ENCODE measurements at places on chromosomes 3 and 15.

DNA sequence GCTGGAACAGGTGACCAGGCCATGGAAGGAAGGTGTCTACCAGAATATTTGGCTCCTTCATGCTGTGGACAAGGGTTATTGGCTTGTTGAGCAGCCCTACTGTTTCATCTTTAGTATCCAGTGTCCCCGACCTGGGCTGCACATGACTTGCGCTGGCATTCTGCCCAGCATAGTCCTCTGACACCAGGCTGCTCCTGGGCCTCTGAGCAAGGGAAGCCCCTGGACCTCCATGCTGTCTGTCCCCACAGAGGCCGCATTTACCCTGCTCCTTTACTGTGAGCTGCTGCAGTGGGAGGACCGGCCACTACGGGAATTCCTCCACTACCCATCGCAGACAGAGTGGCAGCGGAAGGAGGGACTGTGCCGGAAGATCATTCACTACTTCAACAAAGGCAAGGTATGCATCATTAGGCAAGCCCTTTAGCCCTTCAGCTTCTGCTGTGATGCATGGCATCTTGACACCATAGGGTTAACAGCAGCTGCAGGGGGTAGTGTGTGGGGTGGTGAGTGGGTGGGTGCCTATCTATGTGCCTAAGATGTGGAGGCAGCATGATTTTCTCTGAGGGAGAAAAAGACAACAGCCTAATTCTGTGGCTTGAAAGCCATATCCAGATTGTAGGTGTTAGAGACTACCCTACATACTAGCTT lies 44.0 kb upstream of the MANF start:
- no peak for DNase-seq

DNA sequence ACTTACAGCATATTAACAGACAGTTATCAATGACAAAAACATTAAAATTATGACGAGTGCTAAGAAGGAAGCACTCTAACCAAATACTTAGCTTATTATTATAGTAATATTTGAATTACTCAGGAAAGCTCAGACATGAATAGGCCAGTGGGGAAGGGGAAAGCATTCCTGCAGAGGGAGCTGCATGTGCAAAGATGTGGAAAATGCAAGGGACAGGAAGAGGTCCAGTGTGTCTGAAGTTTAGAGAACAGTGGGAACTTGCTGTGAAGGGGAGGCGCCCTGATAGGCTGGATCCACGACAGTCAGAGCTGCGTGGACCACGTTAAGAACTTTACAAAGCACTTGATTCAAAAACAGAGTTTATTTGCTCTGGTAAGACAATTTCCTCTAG lies 1.2 kb upstream of the SPICE1 start:
- DNase-seq: no peak

- DNase-seq: no peak
These were observed 106.4 kb upstream of the SLC2A2 start for GRCh38 chr3:171132873-171133272.

GRCh38 chr3:36991923-36992805 lies 767 bp downstream of the EPM2AIP1 start:
- DNase-seq: no peak

GRCh38 chr15:43214169-43214568 lies 6.6 kb downstream of the EPB42 start:
- no peak for DNase-seq

- DNase-seq: peak; percentile 42
These were observed 21.8 kb upstream of the KLF13 start for GRCh38 chr15:31304751-31305365.

DNA sequence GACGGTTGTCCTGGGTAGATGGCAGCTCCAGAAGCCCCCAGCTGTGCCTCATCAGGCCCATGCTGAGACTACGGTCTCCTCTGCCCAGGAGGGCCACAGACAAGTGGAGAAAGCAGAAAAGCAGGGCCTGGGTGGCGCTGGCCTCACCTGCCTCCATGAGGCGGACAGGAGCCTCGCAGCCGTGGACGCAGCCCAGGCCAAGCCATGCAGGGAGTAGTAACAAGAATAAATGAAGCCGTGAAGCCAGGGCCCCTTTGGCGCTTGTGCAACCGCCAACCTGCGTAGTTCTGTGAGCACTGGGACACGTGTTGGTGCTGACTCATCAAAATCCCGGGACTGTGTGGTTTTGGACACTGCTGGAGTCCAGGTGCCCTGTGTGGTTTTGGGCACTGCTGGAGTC lies 12.3 kb upstream of the MUC4 start:
- no peak for DNase-seq

- DNase-seq: peak; percentile 10
These were observed 304.4 kb downstream of the BCHE start for GRCh38 chr3:165532851-165533250.

DNA sequence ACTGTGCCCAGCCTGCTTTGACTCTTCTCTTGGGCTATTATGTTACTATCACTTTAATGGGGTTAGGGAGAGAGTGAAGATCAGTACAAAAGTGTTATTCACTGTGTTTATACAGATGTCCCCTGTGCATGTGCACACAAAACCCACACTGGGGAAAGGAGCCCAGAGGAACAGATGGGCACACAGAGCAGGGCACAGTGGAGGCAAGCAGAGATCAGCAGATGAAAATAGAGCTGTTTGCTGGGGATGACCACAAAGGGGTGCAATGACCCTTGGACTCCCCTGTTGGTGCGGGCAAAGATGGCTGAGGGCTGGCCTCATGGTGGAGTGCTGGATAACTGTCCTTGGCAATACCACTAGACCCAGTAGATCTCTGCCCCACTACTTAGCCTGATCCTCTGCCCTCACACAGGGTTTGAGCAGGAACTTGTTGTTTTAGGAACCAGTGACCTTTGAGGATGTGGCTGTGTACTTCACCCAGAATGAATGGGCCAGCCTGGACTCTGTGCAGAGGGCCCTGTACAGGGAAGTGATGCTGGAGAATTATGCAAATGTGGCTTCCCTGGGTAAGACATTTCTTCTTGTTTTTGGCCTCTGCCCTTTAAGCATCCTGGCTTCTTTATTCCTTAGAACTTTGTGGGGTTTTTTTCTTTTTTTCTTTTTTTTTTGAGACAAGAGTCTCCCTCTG lies 5.3 kb downstream of the ZNF620 start:
- DNase-seq: no peak

DNA sequence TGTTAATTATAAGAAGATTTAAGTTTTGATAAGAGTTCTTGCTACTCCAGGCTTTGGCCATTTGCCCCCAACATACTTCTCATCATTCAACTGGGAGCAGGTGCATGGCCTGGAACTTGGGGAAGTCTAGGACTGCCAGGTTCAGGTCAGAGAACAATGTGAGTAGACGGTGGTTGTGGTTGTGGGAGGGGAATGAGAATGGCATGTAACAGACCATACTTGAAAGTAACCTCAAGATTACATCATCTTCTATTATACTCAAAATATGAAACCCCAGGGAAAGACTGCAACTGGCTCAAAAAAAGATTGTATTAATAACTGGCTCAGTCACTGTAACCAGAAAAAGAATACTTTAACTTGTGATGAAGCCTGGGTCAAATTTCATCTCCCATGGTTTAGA lies 364.9 kb upstream of the DPPA4 start:
- DNase-seq: no peak

GRCh38 chr15:41903782-41904181 lies 9.9 kb upstream of the SPTBN5 start:
- DNase-seq: peak; percentile 44

DNA sequence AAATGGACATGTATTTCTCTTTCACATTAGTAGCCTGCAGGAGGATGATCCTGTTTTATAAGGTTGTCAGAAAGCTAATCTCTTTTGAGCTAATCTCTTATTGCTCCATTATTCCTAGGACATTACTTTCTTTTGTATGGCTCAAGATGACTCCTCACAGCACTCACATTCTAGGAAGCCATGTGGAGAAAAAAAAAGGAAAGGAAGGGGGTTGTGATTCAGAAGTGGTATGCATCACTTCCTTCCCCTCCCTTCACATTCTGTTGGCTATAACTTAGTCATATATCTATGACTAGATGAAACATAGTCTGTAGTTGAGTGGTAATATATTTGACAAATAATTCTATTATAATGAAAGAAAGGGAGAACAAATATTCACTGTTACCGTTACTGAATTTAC lies 168.8 kb upstream of the TTC14 start:
- DNase-seq: no peak

- peak; percentile 68 for DNase-seq
These were observed 25.6 kb downstream of the SEC22C start for GRCh38 chr3:42556089-42556632.

DNA sequence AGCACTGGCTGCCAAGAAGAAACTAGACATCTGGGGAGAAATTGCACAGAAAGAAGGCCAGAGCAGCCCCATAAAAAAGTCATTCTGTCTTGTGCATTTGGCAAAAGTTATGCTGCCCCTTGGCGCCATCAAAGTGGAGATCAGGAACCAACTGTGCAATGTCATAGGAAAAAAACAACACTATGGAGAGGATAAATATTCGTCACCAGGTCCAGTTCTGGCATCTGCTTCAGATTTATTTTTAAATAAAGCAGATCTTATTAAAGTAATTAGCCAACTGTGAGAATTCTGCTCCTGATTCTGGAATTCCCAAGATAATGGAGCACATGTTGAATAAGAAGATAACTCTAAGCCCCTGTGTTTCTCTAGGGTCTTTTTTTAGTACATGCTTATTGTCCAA lies 500.0 kb upstream of the IL12A start:
- DNase-seq: no peak

DNA sequence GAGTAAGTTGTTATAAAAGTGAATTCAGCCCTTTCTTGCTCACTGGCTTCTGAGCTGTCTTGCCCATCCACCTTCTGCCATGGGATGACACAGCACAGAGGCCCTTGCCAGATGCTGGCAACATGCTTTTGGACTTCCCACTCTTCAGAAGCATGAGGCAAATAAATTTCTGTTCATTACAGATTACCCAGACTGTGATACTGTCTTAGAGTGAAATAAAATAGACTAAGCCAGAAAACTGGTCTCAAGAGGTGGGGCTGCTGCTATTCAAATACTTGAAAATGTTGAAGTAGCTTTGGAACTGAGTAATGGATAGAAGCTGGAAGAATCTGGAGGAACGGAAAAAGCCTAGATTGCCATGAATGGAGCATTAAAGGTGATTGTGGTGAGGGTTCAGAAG lies 170.4 kb downstream of the ZMAT3 start:
- no peak for DNase-seq

DNA sequence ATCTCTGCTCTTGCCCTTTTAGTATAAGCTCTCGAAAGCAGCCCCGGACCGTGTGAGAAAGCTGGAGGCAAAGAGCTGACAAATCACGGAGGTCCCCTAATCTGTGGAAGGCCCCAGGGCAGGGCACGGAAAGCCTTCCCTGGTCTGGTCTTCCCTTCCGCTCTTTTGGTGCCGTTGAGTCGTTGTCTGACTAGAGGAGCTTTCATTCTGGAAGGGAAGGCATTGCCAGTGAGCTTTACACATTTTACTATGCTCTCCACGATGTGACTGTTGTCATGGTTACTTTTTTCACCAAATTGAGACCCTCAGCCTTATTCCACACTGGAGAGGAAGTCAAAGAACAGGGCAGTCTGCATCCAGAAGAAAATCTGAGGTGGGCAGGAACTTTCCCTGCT lies 71.7 kb downstream of the CYP19A1 start:
- peak; percentile 21 for DNase-seq

DNA sequence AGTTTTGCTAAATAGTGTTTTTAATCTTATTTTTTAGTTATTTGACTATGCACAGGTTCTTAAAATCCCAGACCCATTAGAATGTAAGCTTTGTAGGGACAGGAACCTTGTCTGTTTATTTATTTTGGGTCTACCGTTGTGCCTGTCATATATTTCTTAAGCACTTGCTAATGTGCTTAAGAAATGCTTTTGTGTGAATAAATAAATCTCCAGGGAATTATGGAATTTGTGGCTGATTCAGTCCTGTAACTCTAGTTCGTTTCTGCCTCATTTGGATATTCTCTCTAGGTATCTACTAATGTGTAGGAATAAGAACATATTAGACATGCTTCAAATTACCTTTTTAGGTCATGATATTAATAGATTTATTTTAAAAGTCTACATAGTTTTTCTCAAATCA lies 161.6 kb downstream of the LPP start:
- no peak for DNase-seq

GRCh38 chr3:113330742-113331141 lies 110.6 kb downstream of the CFAP44 start:
- no peak for DNase-seq

DNA sequence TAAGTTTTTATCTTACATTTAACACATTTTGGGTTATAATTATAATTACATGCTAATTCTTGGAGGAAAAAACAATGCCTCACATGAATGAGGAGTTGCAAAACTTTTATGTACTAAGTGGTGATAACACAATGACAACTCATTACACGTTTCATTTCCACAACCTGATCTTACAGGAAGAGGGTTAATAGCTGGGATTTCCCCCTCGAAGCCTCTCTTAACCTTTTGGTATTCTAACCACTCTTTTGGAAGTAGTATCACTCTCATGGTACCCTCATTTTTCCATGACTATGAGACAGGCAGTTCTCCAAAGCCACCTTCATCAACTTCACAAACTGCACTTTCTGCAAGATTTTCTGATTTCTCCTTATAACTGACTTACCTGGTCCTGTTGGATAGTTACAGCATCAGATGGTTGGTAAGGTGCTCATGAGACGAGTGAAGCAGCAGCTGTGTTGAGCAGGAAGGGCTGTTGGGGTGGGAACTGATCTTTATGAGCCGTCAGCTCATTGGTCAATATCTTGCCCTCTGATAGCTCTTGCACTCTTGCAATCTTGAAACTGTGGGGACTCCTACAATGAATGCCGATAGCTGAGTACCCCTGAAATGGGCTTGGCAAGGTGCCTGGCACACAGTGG lies 41.6 kb downstream of the ACAN start:
- DNase-seq: no peak

GRCh38 chr3:141426404-141427034 lies 58.2 kb downstream of the ZBTB38 start:
- DNase-seq: peak; percentile 52

DNA sequence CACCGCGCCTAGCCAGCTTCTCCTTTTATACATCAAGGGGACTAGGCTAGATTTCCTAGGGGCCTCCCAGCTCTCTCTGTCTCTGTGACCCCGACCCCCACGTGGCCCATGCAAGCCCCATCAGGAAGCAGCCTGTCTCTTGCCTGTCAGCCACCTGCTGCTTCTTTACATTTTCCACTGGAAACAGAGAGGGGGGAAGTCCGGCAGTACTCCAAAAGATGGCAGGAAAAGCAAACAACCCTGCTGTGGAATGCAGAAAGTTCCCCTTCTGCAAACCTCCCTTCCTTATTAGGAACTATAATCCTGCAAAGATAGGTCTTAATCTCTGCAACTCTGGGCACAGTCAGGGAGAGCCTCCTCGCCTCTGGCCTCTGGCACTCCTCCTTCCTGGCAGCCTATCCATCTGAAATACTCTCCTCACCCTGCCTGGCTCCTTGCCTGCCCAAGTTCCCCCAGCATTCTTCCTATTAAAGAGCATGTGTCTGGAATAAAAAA lies 47.4 kb upstream of the HACD2 start:
- DNase-seq: peak; percentile 44
